ENCODE measurements at places on chromosomes 7 and 10.

- no peak for DNase-seq
Measured at GRCh38 chr10:26457088-26457487, 18.9 kb downstream of the APBB1IP start.

GRCh38 chr10:5953676-5954075 lies 23.7 kb downstream of the IL15RA start:
- no peak for DNase-seq

GRCh38 chr7:155178096-155178495 lies 108.0 kb downstream of the HTR5A start:
- no peak for DNase-seq

DNA sequence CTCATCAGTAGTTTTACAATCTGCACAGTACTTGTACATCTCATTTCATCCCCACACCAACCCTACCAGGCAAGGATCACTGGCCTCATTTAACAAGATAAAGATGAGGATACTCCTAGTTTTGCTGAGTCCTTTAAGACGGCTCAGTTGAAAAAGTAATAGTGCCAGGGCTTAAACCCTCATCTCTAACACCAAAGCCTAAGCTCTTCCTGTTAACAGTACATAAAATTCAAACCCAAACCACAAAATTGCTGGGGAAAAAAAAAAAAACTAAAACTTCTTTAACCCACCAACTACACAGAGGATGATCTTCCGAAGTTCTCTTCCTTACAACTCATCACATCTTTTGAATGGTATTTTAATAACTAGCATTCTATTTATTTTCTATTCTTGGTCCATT lies 1.3 kb downstream of the SAR1A start:
- no peak for DNase-seq

DNA sequence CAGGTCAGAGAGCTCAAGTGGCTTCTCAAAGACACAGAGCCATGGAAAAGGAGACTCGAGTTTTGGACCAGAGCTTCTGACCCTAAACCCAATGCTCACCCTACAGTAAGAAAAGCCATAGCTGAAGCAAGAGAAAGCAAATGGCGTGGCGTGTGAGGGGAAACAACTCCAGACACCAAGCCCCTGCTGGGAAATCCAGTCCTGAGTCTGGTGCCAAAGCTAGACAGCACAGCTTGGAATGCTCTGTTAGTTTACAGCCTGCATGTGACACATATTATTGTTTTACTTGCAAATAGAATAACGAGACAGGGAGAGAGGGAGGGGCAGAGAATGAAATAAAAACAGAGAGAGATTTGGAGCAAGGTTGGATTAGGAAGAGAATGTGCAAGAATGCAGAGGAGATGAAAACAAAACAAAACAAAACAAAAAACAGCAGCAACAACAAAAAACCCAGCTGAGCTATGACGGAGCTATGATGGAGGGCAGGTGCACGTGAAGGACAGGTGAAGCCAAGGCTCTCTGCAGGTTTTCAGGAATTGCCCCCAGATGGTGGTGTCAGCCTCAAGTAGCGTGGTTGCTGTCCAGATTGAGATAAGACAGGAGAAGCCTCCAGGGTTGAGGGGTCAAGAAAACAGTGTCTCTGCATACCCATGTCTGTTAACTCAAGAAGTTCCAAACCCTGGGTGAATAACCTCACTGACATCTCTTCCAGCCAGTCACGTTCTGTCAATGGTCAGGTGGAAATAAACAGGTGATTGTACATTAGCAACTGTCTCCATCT lies 69.7 kb upstream of the LRRC18 start:
- no peak for DNase-seq

GRCh38 chr7:146115851-146116520 lies 615 bp upstream of the CNTNAP2 start:
- peak; percentile 1 for DNase-seq

DNA sequence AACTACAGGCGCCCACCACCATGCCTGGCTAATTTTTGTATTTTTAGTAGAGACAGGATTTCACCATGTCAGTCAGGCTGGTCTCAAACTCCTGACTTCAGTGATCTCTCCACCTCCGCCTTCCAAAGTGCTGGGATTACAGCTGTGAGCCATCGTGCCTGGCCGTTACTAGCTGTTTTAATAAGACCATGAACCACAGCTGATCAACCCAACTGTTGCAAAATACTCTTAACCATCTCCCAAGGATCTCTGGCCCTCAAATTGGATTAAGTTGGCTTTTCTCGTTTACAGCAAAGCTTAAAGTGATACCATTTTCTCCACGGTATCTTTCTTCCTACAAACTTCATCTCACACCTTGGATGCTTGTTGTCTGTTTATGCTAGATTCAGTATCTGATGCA lies 18.3 kb downstream of the ZFAND2A start:
- DNase-seq, result no peak

- DNase-seq, result no peak
Measured at GRCh38 chr10:27779462-27780015, 33.9 kb upstream of the MKX start.

DNA sequence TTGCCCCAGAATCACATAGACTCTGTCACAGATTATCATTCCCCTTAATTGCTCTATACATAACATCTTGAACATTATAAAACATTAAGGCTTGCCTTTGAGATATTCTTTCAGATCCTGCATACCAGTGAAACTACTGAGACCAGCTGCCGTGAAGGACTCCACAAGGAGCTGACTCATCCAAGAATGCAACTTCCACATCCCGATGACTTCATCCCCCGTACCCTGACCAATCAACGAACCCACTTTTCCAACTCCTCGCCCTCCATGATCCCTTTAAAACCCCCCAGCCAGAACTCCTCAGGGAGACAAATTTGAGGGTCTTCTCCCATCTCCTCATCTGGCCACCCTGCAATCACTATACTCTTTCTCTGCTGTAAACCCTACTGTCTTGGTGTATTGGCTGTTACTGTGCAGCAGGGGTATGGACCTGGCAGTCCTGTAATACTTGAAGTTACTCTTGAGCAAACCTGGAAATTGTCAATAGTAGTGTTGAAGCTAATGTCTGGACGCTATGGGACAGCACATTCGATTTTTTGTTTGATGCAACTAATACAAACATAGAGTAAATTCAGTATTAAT lies 49.8 kb downstream of the HTR5A start:
- no peak for DNase-seq

DNA sequence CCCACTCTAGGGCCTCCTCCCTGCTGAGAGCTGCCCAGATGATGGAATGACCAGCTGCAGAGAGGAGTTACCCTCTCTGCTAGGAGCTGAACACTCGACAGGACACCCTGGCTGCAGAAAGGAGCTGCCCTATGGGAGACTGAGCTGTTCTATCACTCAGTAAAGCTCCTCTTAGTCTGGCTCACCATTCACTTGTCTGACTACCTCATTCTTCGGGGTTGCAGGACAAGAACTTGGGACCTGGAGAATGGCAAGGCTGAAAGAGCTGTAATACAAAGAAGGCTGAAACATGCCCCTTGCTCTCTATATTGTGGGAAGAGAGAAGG lies 30.5 kb downstream of the CRTAC1 start:
- no peak for DNase-seq

- no peak for DNase-seq
Measured at GRCh38 chr7:99253369-99253768, 19.3 kb upstream of the MYH16 start.

DNA sequence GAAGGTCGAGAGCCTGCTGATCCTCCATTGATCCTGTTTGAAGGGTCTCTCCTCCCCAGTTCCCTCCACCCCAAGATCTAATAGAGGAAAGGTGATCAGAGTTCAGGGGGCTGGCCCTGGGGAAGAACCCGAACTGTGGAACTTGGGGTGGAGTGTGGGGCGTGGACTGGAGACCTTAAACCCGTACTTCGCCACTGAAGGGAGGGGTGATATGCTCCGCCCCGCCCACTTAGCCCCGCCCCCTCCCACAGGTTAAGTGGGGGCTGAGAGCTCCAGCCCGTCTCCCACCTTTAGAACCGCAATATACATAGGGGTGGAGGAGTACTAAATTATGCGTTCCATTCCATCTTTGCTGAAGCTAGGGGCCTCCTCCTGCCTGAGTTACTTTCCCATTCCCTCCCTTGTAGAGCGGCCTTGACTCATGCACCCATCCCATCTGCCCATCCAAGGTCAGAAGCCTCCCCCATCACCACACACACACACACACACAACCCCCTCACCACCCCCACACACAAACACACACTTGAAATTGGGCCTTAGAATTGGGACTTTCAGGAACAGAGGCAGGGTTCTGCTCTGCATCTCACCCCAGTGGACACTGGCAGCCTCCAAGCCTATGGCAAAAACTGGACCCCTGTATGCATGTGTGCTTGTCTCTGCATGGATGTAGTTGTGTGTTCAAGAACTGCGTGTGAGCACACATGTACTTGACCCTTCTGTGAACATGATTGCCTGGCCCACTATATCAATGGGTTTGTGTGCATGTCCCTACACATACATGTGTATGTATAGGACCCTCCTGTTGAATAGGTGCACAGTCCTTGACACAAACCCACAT lies 991 bp downstream of the SEMA4G start:
- no peak for DNase-seq

DNA sequence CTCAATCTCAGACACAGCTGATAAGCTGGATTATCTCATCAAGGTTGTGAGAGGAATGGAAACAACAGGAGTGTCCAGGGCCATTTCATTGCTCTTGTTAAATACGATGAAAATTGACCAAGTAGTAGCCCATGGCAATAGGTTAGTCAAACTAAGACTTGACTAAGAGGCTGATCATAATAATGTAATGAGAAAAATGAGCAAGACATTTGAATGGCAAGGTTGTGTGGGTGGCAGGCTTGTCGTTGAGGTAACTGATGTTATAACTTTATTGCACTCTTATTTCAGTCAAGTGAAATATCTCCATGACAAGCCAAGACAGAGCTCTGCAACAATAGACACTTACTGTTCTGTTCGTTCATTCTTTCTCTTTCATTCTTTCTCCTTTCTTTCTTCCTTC lies 532.0 kb downstream of the GATA3 start:
- peak; percentile 20 for DNase-seq

DNA sequence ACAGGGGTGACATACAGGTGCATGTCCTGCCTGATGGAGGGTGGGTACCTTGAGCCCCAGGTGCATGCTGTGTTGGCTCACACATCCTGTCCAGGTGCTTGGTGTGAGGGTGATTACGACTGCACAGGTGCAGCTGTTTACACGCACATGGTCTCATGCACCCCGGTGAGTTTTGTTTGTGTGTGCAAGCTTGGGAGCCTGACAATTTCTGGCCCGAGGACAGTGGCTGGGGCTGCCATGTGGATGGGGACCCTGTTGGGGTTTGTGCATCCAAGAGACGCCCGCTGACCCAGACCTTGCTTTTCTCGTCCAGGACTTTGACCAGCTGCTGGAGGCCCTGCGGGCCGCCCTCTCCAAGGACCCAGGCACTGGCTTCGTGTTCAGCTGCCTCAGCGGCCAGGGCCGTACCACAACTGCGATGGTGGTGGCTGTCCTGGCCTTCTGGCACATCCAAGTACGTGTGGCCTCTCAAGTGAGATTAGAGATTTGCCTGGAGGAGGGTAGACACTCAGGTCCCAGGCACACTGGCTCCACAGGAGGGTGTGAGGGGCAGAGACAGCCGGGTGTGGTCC lies 61.7 kb downstream of the PRF1 start:
- no peak for DNase-seq

DNA sequence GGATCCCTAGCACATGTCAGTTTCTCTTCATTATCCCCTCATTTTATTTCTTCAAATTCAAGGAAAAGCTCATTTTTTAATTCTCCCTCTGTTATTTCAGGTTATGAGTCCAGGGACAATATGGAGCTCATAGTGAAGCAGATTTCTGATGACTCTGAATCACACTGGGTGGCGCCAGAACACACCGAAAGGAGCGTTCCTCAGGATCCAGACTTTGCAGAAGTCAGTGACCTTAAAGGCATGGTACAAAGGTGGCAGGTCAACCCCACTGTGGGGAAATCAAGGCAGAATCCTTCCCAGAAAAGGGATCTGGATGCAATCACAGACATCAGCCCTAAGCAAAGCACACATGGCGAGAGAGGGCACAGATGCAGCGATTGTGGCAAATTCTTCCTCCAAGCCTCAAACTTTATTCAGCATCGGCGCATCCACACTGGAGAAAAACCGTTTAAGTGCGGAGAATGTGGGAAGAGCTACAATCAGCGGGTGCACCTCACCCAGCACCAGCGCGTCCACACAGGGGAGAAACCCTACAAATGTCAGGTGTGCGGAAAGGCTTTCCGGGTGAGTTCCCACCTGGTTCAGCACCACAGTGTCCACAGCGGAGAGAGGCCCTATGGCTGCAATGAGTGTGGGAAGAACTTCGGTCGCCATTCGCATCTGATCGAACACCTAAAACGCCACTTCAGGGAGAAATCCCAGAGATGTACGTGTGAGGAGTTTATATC lies 21.4 kb downstream of the ZKSCAN5 start:
- no peak for DNase-seq

DNA sequence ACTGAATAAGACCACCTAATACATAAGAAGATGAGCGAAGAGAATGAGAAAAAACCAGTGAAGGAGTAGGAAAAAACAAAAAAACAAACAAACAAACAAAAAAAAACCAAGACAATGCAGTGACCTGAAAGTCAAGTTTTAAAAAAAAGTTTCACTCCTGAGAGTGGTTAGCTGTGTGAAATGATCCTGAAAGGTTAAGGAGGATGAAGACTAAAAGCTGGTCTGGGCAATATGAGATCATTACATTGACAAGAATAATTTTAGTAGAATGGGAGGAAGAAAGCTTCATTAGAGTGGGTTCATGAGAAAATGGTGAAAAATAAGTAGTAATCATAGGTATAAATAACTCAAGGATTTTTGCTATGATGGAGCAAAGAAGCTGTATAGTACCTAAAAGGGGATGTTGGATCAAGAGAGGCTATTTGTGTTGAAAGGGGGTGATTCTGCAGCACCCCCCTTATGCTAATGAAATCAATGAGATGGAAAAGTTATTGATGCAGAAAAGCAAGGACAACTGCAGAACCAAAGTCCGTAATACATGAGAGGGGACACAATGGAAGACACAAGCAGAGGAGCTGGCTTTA lies 80.2 kb downstream of the KMT2C start:
- no peak for DNase-seq

GRCh38 chr7:117796889-117797288 lies 76.4 kb downstream of the CTTNBP2 start:
- no peak for DNase-seq

DNA sequence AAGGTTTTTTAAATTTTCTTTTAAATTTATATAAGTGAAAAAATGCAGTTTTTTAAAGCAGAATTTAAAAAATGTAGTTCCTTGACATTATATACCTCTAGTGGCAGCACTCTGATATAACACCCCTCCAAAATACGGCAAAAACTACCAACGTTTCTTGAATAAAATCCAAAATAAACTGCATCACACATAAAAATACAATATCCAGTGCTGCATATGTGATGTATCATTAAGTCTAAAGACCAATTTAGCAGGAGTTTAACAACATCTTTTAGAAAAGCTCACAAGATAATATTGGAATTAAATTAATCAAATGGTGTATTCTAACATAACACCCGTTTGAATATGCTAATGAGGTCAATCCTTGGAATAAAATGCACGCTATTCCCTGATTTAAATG lies 1.4 kb downstream of the TCERG1L start:
- no peak for DNase-seq

Measured in stimulated activated CD4-positive, alpha-beta T cell treated with anti-CD3 and anti-CD28 coated beads, TNF-alpha, amount 100 ng/mL, for 48 hours (primary cell).